ENCODE measurements at places on chromosomes 7 and 10.
A peak's percentile ranks its signal among the peaks of the same experiment; 100 is the strongest.

DNA sequence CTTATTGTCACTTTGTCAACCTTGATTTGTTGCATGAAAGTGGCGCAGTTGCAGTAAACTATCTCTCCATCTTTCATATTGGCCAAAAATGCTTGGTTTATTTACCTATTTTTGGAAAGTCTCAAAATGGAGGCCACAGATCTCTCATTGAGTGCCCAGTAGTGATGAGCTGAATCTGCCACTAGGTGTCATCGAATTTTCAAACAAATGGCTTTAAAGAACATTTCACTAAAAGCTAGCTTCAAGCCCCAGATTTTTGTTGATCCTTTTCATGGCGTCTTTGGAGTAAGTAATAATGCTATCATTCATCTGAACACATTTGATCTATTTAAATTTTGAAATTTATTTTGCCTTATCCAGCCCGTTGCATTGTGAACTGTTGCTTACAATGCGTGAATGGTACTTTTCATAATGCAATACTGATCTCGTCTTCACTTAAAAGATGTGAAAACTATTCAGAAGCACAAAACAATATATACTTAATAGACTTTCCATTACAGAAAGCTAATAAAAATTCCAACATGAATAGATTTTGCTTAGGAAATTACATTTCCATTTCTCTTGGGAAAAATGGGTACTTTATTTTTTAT, 236.2 kb downstream of the DNAJB9 start:
- DNase-seq: no peak

DNA sequence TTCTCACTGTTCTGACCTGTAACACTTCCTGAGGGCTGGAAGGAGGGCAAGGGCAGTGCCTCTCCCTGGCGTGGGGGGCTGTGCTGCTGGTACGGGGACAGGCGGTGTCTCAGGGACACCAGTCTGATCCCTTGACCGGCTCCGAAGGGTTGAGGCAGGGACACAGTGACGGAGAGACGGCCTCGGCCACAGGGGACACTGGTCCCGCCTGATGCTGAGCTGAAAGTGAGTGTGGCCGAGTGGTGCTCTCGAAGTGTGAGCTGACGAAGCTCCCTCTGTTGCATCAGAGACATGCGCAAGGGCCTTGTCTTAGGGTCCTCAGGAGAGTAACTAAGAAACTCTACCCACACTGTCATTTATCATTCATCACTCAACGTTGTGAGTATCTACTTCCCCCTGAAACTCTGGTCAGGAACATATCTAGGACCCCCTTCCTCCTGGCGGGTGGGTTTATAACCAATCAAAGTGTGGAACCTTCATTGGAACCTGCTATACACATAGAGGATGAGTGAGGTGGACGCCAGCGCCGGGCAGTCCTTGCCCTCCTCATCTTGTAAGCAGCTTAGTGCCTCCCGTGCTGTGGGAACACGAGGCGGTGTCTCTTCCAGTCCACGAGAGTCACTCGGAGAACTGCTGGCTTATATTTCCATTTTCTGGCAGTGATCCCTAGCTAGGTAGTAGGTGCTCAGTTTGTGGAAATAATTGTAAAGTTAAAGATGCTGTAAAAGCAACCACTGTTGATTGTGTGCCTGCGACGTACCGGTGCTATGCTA, 283.1 kb downstream of the DNAJB6 start:
- no peak for DNase-seq

DNA sequence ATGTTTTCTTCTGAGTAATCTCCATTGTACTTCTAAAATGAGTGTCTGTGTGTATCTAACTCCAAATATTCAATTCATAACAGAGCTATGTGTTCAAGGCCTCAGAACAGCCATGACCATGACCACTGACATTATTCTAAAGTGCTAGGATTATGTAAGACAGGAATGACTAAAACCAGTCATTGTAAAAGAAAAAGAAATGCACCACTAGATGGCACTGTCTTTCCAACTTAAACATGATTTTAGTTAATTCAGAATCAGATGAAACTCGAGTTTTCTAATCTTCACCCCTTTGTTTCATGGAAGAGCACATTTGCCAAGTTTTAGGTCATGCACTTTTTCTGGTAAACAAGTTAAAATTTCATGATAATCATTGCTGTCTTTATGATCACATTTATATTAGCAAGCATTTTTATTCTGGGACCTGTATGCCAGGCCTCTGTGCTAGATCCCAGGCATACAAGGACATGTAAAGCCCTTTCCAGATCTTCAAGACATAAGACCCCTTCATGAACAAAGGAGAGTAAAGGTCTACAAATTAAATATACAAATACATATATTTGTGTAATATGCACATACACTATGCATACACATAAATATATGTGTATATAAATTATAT, 26.1 kb upstream of the RSU1 start:
- peak; percentile 61 for DNase-seq

DNA sequence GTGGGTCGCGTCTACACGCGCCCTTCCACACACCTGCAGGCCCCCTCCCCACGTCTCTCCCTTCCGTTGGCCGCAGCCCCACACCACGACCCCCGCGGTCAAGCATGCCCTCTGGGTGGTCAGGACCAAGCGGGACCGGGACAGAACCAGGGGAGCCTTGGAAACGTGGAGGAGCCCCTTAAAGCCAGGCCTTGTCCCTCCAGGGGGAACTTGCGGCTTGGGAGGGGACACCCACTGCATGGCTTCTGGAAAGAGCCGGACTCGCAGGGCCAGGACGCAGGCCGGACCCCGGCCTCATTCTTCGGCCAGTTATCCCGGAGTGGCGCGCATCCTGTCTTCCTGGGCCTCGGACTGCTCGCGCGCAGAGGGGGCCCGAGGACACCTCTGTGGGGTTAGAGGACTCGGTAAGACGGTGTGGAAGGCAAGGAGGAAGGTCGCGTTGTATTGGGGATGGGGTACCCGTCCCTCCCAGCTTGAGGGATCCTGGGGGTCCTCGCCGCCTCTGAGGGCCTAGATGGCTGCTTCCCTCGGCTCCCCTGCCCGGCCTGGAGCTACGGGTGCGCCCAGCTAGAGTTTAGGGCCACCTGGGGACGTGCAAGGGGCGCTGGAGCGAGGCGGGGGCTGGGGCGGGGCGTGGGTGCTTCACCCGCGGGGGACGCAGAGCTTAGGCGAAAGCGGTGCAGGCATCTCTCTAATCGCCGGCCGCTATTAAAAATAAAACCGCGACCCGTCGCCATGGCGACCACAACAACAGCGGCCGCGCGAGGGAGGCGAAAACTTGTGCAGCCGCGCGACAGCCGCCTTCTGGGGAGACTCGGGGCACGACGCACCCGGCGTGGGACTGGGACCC, 1.8 kb upstream of the PDGFA start:
- no peak for DNase-seq

- DNase-seq: no peak
Observed at GRCh38 chr10:15137036-15137359, 31.5 kb downstream of the NMT2 start.

- DNase-seq: no peak
Observed at GRCh38 chr7:69732203-69732602, 133.9 kb downstream of the AUTS2 start.

GRCh38 chr7:115749924-115750323, 280.6 kb downstream of the TFEC start:
- no peak for DNase-seq

DNA sequence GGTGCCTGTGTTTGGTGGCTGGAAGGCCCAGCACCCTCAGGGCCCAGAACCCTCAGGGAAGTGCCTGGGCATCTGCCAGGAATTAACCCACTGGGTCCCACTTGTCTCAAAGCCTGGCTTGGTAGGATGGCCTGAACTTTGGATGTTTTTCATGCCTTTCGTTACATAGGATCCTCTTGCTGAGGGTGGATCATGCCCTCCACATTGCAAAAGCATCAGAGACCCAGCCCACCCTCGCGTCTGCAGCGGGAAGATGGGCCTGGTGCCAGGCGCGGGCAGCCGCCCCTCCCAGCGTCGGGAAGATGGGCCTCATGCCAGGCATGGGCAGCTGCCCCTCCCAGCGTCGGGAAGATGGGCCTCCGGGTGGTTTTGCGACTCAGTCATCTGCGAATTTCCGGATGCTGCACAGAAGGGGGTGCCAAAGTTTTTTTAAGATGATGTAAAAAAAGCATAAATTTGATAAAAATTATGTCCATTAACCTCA, 51.9 kb upstream of the PRKAR1B start:
- no peak for DNase-seq

DNA sequence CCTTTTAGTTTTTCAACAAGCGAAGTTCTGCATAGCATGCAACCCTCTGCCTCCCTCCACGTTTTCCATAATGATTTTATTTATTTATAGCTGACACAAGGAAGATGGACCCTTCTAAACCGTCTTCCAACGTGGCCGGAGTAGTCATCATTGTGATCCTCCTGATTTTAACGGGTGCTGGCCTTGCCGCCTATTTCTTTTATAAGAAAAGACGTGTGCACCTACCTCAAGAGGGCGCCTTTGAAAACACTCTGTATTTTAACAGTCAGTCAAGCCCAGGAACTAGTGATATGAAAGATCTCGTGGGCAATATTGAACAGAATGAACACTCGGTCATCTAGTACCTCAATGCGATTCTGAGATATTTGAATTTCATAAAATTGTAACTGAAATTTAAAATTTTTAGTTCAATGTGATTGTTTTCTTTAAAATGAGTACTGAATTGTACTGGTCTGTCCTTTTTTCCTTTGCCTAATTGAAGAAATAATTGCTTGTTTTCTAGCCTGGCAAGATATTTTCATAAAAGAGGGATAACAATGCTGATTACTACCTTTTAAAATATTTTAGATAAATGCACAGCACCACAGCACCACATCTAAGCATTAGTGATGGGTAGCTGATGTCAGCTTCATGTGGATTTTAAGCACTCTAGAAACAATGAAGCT, 41.5 kb upstream of the SLC39A12 start:
- DNase-seq: no peak

DNA sequence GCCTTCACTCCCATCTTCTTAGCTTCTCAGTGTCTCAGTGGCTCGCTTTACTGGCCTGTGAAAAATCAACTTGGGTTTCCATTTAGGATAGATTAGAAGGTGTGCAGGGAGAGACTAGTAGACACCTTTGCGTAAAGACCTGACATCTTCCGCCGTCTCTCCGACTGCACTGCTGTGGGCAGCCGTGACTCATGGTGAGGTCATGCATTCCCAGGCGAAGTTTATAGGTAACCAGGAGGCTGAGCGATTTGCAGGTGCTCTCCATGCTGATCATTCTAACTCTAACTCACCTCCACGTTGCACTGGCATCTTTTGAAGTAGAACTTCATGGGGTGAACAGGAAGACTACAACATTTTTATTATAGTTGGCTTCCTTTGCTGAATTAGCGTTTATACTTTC, 68.0 kb upstream of the ZNF438 start:
- DNase-seq: no peak

GRCh38 chr7:97844036-97844435, 28.2 kb downstream of the ASNS start:
- no peak for DNase-seq

- DNase-seq: no peak
Observed at GRCh38 chr7:105800849-105801534, 75.4 kb downstream of the ATXN7L1 start.

- DNase-seq: no peak
Observed at GRCh38 chr7:153470004-153470671, 582.1 kb upstream of the DPP6 start.

- DNase-seq: peak; percentile 32
Observed at GRCh38 chr7:150568714-150569113, 1.5 kb downstream of the GIMAP4 start.

DNA sequence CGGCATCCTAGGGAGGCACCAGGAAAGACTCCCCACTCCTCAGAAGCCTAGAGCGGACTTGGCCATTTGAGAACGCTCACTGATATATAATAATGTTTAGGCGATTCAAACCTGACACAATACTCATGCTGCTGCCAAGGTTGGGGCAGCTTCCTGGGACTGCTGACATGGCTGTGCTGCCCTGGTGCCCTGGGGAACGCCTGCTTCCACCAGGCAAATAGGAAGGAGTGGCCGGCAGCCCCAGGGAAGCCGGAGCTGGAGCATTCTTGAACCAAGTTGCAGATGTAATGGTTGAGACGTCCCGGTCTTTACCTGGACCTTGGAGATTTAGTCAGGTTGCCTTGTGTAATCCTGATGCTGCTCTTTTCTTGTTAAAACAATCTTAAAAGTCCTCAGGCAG, 8.8 kb downstream of the GDF10 start:
- DNase-seq: no peak

DNA sequence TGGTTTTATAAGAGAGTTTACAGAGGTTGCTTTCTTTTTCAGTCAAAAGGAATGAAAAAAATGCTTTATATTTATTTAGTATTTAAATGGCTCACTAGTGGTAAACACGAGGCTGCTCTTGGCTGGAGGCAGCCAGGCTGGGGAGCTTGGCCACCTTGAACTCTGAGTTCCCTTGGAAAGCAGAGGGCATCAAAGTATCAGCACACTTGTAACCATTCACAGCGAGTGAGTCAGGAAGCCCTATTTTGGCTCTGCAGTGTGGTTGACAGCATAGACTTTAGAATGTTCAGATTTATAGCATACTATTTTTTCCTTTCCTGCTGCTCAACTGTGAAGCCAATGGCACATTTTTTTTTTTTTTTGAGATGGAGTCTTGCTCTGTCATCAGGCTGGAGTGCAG, 51.6 kb downstream of the CYCS start:
- no peak for DNase-seq

GRCh38 chr10:31413325-31413724, 94.3 kb downstream of the ZEB1 start:
- no peak for DNase-seq

DNA sequence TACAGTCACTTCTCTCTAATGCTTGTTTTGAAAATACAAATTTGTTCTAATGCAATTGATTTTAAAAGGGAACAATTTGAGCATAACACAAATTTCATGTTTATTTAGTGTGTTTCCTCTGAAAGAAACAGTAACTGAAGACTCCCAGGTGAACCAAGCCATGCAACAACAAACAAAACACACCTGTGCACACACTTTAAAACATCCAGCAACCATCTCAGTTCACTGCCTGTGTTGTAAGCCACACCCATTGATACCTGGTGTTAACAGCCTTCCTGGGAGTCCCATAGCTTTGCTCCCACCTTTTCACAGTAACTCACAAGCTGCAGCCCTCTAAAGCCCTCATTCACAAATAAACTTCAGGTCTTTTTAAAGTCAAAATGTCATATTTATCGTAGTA, 89.3 kb downstream of the DOCK4 start:
- DNase-seq: no peak

DNA sequence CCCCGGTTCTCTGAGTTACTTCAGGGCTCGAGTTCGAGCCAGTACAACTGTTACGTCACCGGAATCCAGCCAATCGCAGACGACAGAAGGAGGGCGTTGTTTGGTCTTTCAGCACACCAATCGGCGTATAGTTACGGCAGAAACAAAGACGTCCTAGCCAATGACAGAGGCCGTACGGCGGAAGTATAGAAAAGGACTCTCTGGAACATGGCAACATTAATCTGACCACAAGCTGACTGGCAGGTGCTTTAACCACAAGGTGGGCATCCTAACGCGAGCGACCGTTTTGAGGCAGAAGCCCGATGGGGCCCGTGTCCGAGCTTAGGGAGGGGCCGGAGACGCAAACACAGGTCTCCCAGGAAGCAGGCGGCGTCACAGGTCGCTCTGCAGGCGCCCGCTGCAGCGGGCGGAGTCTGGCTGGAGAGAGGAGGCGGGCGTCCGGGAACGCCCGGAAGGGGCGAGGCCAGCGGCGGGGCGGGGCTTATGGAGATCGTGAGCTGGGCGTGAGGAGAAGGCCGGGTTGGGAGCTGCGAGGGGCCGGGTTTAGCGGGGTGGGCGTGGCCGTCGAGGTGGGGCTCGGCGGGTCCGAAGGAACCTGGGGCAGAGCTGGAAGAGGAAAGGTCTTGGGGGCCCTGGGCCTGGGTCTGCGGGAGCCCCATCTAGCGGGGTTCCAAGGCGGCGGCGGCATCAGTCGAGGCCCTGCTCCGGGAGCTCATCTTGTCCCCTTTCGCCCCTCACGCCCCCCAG, at the start of gene MOSPD3:
TSS of gene MOSPD3 (plus strand) at position 558 of the 747 bp plus-strand sequence. CDS start 252 bp downstream, outside the sequence.
- peak; percentile 97 for DNase-seq

- DNase-seq: no peak
Observed at GRCh38 chr10:103556383-103557007, 63.0 kb downstream of the NEURL1 start.

Measured in central memory CD4-positive, alpha-beta T cell (primary cell).